ENCODE measurements at places on chromosomes 3 and 15.

GRCh38 chr3:41162541-41162940, 36.8 kb upstream of the CTNNB1 start:
- no peak for DNase-seq

- DNase-seq: no peak
These were observed 66.1 kb downstream of the ATP10A start for GRCh38 chr15:25797035-25797434.

DNA sequence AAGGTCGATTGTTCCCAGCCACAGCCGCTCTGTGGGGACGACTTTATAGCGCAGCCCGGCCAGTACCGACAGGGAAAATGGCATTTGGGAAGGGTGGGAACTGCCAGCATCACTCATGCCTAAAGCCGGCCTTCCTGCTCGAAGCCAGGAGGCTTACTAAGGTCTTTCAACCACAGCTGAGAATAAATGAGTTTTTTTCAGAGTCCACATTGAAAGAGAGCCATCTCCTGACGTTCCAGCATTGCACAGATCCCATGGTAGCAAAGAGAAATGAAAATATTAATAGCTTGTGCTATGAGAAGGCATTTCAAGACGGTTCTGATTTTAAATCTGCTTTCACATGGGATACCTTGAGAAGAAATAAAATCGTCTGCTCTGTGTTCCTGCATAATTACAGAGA, 230.2 kb upstream of the IGF1R start:
- DNase-seq: no peak

DNA sequence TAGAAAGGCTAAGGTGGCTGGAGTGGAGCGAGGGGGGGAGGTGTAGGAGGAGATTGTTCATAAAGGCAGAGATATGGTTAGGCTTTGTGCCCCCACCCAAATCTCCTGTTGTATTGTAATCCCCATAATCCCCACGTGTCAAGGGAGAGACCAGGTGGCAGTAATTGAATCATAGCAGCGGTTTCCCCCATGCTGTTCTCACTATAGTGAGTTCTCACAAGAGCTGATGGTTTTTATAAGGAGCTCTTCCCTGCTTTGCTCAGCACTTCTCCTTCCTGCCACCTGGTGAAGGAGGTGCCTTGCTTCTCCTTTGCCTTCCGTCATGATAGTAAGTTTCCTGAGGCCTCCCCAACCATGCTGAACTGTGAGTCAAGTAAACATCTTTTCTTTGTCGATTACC, 64.7 kb upstream of the CFAP161 start:
- no peak for DNase-seq

DNA sequence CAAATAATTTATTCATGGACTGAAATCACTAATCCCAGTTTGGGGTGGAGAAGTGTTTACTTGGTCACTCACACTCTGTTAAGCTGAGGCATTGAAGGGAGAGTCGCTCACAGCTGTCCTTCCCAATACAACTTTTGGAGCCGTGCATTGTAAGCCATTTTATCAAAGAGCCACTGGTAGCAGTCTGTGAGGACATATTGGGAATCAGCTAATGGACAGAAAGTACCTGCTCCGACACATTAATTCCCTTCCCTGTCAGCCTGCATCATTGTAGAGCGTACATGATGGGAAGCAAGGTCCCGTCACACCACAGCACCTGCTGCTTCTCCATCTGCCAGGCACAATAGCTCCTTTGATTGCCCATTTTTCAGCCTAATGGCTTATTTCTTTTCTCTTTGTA, 643.2 kb downstream of the SQOR start:
- DNase-seq: no peak

DNA sequence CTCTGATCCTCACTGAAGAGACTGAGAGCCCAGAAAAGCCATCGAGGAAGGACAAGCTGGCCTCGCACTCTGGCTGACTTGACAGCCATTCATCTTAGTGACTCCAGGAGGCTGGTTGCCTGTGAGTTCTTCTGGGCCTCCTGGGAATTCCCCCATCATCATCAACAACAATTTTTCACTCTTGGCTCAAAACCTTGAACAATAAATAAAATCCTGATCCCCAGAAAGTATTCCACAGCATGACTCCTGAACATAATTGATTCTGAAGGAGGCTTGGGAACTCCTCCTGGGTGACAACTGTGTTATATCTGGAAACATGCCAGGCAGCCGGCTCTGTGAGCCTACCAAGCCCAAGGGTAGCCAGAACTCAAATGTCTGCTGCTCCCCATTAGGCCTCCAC, 188.6 kb downstream of the SHQ1 start:
- no peak for DNase-seq

DNA sequence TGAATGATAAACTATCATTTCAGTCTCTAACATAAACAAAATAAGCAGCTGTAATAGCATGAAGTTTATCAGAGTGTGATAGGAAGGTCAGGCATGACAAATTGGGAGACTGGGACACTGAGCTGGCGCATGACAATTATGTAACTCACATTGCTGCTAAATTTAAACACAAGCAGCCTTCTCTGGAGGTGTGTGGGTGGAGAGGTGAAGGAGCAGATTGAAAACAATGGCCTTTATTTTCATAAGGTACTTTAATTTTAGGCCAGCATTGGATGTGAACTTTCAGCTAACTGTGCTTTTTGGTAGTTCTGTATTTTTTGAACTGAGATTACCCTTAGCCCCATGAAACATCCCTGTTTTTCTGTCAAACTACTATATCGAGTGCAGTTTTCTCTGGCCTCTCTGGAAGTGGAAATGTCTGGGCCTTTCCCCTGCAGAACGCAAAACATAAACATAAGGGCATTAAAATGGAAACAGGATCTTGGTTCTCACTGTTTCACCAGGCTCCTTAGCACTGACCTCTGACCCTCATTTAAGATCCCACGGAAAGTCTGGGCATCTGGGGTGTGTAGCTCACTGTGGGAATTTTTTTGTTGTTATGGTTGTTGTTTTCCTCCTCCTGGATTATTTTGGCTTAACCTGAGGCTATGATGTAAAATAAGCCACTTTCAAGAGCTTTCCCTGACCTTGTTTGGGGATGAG, 160.1 kb upstream of the DPH6 start:
- no peak for DNase-seq

- no peak for DNase-seq
These were observed 58.3 kb downstream of the EPHB3 start for GRCh38 chr3:184619787-184620430.

DNA sequence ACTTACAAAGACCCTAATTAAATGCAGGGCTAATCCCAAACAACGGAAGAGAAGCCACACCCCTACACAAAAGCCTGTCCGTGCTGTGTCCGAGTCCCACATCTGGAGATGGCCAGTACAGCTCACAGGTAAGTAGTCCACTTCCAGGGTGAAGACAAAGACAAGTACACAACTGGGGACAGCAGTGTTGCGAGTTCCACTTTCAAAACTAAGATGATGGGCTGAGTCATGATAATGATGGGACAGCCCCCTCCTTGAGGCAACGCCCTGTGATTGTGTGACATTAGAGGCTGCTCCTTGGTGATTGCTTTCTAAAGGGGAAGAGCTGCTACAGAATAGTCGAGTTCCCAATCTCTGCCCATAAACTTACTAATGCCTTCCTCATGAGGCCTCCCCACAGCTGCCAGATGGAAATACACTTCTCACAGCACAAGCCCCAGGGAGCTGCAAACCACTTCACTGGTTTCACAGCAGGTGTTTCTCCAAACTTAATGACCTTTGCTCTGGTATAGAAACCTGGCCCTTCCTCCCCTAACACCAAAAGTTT, 27.6 kb downstream of the RFT1 start:
- no peak for DNase-seq

- DNase-seq: no peak
These were observed 12.1 kb upstream of the UBE2Q2 start for GRCh38 chr15:75830910-75831805.

- DNase-seq: no peak
These were observed 21.3 kb downstream of the GRK7 start for GRCh38 chr3:141784531-141784930.

GRCh38 chr3:147393261-147393942, 12.9 kb downstream of the ZIC4 start:
- no peak for DNase-seq

- DNase-seq: no peak
These were observed 17.6 kb downstream of the VGLL4 start for GRCh38 chr3:11626084-11626463.

DNA sequence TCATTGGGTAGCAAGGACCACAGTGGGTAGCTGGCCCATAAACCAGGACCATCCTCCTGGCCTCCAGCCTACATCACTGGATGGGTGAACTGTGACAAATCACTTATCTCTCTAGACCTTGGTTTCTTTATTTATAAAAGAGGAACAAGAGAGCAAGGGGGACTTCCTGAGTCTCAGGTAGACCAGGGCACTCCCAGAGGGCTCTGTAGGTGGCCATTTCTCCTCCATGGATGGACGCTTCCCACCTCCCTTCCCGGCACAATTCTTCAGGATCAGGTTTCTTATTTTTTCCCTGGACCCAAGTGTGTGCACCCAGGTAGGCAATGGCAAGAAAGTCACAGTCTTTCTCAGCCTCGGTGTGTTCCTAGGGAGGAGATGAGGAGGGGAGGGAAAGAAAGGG, 41.4 kb upstream of the SPATA12 start:
- DNase-seq: no peak

DNA sequence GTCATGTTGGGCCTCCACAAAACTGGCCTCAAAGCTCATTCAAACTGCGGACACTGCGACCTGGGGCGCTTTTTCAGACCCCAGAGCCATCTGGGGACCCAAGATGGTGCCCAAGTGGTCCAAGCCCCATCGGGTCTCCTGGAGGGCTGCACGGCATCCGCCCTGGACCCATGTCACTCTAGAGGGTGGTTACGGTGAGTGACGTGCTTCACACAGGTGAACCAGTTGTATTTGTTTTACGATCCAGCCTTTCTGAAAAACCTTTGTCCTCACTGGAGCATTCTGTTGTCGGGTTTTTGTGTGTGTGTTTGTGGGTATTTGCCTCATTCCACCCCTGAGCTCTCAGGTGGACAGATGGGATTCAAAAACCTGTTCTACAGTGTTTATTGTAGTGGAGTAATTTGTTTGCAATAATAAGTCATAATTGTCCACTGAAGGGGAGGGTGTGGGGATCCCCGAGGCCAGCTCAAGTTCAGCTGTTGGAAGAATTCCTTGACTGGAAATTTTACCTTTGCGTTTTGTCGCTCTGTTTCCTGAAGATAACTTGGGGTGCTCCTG, 1.9 kb downstream of the SLC51A start:
- DNase-seq: no peak

DNA sequence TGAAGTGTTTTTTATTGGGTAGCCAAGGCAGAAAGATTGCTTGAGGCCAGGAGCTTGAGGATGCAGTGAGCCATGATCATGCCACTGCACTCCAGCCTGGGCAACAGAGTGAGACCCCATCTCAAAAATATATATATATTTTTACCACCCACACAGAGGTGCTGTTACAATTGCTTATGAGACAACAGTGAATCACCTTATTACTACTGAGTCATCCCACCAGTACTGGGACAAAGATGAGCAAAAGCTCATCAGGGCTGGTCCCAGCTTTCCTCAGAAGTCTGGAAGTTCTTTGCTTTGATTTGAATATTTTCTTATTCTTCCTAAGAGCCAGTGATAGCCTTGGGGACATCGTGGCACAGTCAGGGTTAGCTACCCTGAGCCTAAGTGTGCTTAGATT, 207.7 kb downstream of the SOX2 start:
- DNase-seq: no peak

DNA sequence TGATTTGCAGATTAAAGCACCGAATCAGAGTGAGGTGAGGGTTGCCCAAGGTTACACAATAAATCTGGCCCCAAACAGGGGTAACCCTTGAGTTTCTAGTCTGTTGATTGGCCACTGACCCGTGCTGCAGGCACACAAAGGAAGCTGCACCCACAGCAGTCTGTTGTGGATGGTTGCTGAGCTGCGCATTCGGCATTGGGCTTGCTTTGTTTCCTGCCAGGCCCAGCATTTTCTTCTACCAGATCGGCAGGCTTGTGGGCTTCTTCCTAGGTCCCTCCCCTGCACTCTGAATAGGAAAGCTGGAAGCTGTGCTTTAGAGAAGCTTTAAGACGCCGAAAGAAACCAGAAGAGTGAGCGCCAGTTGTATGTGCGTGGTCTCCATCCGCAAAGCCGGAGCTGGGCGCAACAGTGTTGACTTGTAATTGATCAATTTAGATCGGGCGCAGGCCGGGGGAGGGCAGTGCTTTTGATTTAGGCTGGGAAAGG, 12.1 kb downstream of the B3GNT5 start:
- DNase-seq: no peak

DNA sequence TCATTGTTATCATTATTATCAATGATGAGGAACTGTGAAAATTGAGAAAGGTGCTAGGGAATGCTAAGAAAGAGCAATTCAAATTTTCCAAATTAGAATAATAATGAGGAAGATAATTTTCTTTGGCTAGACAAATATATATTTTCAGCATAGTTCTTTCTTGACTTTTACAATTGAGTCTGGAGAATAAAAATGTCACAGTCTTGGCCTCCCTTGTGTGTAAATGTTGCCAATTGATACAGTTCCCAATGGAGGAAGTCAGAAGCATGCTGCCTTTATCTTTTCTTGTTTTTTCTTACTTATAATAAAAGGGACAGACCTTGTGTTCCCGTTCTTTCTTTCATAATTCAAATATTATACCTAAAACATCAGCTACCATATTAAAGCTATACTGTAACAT, 774.4 kb downstream of the SI start:
- no peak for DNase-seq

- no peak for DNase-seq
These were observed 30.6 kb upstream of the LPP start for GRCh38 chr3:188123170-188123905.

- DNase-seq: no peak
These were observed 140.7 kb upstream of the TRIM42 start for GRCh38 chr3:140536926-140537726.

DNA sequence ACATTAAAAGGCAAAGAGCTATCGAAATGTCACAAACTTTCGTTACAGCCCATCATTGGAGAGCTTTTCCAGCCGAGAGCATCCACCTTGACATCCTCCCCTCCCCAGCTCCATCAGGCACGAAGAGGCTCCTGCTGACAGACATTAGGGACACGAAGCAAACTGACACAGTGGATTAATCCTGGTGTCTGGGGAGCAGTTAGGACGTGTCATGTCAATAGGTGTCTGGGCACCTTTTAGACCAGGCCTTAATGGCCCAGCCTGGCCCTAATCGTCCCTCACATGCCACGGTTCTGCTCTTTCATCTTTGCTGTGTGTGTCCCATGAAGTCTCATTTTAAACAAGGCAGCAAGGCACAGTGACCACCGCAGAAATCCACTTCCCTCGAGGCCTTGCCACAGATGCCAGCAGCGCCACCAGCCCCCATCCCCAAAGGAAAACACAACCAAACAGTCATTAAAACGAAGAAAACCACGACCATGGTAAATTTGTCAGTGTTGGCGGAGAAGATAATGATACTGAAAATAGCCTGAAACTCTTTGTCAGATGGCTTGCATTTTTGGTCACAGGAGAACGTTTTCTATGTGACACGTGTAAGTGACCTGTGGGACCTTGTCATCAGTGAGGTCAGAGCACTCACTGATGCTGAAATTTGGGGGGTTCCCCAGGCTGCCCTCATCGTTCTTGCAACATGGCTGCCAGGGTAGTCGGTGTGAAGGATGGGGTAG, 16.3 kb upstream of the PCSK6 start:
- no peak for DNase-seq

- no peak for DNase-seq
These were observed 215.5 kb downstream of the NR1D2 start for GRCh38 chr3:24160424-24161095.

Data from stimulated activated CD8-positive, alpha-beta memory T cell treated with anti-CD3 and anti-CD28 coated beads, Interleukin-7, amount 100 ng/mL, for 1 hour (primary cell).